ENCODE measurements at places on chromosomes 1 and 21.

DNA sequence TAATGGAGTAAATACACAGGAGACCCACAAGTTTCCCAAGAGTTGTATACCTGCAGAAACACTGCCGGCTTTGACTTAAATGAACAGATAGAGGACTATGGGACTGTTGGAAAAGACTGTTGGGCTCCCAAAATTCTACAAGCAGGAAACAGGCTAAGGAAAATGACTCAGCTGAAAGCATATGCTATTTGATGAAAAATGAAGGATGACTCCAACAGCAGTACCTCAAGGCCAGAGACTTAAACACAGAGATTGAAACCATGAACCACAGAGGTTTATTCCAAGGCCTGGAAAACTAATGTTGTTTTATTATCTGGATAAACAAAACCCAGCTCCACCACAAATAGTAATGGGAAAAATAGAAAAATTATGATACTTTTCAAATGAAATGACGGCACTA, 187.7 kb downstream of the TNFSF18 start:
- DNase-seq: no peak

DNA sequence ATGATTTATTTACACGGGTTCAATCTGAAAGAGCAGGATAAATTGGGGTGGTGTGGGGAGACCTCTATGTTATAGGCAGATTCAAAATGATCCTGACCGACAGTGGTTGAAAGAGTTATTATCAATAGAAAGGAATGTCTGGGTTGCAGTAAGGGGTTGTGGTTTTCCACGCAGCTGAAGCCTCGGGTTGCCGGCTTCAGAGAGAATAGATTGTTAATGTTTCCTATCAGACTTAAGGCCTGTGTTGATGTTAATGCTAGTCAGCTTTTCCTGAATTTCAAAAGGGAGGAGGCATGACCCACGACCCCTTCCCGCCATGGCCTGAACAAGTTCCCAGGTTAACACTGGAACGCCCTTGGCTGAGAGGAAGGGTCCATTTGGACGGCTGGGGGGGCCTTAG, 2.2 kb upstream of the UBE2J2 start:
- DNase-seq: no peak

GRCh38 chr1:119361620-119362344, 6.8 kb upstream of the HAO2 start:
- no peak for DNase-seq

DNA sequence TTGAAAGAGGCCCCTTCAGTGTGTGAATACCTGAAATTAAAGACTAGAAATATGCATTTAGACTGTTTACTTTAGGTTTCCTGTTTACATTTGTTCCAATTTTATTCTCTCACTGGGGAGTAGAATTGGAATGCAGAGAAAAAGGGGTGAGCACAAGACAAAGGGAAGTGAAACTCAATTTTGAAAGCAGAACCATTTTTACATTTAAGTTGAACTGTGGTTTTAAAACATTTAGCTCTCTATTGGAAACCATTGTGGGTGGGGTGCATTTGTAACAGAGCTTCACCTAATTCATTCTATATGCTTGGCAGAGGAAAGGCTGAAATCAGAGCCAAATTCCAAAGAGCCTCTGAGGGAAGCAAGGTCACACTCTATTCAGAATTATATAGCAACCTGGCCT, 235.3 kb upstream of the C1orf105 start:
- no peak for DNase-seq

- DNase-seq: no peak
These were observed 32.5 kb upstream of the FAM89A start for GRCh38 chr1:231072502-231073094.
